ENCODE measurements at places on chromosomes 16 and 17.

GRCh38 chr17:74803388-74803930 is 27.3 kb upstream of the NAT9 start:
- DNase-seq = no peak

DNA sequence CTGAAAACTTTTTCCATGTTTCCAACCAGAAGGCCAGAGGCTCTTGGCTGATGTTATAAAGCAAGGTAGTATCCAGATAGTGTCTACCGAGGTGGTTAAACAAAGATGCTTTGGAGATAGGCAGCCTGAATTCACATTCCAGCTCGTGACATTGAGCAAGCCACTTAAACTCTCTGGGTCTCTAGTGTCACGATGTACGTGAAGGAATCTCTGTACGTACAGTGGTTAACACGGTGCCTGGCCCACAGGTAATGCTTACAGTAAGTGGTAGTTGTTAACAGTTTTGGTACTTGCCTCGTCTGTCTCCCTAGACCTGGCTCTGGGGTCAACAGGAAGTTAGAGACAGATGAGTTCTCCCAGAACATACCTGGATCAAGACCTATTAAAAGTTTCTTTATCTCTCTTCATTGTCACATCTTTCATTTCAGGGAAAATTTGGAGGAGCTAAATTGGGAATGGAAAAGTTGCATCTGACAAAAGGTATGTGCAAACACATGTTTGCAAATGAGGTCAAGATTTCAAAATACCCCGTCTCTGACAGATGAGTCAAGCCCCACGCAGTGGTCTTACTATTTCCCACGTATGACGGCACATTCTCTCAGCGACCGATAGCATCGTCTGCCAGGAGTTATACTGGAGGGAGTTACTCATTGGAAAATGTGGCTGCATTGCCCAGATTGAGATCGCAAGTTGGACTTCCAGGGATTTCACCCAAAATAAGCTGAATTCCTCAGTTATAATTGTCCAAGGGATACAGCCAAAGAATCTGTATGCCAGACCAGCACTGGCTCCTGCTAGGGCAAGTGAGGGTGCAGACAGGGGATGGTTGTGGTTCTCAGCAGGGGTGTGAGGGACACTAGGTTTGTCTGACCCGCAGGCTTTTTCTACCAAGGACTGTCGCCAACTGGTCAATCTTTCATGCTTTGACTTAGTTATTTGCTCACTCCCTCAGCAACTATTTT is 18.9 kb upstream of the MYH10 start:
- peak; percentile 84 for DNase-seq

DNA sequence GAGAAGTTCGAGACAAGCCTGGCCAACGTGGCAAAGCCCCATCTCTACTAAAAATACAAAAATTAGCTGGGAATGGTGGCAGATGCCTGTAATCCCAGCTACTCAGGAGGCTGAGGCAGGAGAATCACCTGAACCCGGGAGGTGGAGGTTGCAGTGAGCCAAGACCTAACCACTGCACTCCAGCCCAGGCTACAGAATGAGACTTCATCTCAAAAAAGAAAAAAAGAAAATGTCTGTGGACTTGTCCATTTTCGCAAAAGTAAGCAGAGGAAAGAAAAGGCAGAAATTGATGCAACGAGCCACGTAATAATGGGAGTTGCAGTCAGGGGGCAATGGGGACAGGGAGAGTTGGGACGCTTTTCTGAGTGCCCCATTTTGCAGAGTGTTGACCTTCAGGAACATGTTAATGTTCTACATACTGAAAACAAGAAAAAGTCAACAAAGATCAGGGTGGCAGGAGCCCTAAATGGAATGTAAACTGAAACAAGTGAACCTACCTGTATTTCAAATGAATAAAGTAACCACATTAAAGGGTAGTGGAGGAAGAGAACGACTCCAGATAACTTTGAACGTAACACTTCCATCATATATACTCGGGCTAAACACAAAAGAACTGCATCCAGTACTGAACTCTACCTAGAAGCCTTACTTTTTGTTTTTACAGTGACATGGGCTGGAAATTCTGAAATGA is 76.4 kb downstream of the CNGB1 start:
- DNase-seq = no peak

DNA sequence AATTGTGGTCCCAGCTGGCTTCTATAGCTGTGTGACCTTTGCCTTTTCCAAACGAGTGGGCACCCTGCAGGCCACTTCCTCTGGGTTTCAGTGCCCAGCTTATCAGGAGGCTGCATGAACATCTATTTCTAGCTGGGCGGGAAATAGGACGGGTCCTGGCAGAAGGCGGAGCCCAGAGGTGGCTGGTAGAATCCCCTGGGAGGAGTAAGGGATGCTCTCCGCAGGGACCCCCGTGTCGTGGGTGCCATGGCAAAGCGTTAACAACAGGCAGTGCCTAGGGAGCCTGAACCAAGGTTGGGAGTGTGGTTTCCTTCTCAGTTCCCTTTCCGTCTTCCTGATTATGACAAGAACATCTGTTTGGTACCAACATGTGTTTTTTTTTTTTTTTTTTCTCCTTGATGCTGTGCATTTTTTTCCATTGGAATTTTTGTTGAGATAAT is 58.2 kb downstream of the PLCG2 start:
- DNase-seq = no peak

DNA sequence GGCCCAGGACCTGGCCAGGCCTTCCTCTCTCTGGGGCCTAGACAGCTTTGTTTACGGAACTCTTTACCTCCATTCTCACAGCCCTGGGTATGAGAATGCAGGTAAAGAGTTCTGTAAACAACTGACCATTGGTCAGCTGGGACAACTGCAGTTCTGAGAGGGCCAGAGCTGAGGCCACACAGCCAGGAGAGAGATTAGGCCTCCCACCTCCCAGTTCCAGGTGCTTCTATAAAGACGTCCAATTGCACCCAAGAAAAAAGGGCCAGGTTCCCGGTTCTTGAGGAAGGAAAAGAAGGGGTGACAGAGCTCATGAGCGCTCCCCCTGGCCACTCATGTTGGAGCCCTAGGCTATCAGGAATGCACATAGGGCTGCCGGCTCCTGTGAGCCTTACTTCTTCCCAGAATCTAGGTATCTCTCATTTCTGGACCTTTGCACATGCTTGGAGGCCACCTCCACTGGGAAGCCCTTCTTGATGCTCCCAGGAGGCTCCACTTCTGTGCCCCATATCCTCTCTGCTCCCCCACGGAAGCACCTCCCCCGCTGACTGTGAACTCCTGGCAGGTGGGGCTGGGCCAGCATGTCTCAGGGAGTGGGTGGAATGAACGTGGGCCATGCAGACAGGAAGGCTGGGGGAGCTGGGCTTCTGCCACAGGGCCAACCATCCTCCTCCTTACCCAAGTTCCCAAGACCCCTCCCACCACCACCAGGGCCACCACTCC is 13.1 kb downstream of the CNGB1 start:
- DNase-seq = no peak

DNA sequence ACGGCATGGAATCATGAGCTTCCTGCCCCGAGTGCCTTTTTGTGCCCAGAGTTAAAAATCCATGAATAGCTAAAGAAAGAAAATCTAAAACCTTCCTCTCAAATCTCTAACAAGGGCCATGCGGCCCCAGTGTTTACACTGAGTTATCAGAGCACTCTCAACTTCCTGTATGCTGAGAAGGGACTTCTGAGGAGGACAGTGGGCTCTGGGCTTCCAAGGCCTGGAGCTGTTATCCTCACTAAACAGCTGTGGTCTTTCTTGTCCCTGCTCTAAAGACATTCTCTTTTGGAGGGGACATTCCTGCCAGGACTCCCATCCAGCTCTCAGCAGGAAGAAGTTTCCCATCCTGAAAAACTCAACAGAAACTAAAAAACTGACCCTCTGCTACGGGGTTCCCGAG is 135.6 kb downstream of the AATF start:
- no peak for DNase-seq

DNA sequence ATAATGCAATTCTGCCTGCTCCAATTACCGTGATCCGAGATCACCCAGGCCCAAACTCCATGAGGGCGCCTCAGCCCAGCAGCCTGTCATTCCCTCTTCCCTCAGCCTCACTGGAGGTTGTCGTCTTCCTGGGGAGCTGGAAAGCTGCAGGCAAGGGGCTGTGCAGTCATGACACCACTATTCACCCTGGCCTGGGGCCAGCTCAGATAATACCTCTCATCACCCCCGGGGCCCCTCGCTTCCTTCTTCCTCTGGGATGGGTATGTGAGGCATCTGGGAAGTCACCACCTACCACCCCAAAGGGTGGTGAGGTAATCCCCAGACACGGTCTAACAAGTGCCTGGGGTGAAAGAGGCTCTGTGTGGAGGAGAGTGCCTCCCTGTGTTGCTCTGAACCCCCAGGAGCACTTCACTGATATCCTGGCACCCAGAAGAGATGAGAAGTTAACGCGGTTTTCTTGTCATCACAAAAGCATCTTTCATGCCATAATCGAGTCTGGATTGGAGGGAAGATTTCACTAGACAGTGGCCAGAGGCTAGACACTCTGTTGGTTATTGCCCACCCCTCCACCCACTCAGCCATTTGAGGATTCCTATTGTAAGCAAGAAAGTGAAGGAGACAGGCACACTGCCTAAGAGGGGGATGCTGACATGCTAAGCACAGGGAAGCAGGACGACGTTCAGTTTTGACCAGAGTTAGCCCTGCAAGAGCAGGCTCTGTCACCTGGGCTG is 18.4 kb downstream of the CFAP20 start:
- no peak for DNase-seq

DNA sequence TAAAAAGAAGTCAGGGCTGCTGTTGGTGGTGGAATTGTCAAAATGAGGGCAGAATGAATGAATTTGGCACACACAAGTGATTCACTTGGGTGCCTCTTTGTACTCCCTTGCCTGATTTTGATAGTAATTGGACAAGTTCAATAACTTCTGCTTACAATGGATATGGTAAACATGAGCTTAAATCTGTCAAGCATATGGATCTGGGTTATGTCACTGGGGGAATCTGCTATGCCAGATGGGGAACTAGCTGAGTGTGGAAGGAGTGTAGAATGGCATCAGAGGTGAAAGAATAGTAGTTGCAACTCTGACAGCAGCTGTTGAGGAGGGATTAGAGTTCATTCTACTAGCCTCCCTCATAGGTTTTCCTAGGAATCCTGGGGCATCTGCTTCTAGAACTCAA is 724.2 kb upstream of the CDH8 start:
- no peak for DNase-seq

DNA sequence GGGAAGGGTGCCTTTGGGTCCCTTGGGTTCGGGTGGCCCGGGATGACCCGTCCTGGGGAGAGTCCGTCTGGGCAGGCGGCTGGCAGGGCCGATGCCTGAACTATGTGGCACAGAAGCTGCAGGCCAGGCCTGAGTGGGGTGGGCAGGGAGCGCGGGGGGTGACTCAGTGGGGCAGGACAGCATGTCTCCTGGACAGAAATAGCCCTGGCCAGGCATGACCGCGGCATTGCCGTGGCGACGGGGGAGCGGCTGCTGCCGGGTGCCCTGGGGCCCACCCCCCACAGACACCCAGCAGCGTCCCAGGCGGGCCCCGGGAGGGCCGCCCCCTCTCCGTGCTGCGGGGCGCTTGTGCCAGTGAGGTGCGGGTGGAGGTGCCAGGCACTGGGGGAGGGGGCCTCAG is 1.8 kb upstream of the C1QTNF8 start:
- DNase-seq = no peak

DNA sequence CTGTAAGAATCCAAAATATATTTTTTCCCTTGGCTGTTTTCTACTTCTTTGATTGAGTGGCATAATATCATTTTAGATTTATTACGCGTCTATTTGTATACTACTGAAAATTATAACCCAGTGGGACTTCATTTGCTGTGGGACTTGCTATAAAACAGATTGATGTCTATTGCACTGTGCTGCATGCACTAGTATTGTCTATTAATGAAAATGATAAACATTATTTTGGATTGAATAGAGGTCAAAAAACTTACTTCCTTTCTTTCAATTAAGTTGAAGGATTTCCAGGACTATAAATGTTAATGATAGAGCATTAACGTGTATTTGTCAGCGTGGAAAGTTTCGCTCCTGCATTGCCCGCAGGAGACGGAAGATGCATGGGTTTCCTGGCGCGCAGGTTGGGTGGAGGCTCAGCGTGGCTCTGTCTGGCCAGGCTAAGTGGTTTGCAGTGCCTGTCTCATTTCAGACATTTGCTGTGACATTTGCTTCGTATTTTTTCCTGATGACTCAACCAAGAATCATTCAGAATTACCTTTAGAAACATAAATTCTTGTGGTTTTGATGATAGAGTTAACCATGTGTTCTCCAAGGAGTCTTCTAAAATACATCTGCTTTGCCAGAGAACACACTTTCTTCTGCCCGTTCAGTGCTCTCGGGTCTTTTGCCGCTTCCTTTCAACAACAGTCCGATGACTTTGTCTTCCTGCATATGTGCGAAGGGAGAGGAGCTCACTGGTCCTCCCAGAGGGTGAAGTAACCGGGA is 216.7 kb downstream of the RPTOR start:
- DNase-seq = peak; percentile 82

GRCh38 chr17:64262198-64262999 is 661 bp downstream of the TEX2 start:
- peak; percentile 26 for DNase-seq

DNA sequence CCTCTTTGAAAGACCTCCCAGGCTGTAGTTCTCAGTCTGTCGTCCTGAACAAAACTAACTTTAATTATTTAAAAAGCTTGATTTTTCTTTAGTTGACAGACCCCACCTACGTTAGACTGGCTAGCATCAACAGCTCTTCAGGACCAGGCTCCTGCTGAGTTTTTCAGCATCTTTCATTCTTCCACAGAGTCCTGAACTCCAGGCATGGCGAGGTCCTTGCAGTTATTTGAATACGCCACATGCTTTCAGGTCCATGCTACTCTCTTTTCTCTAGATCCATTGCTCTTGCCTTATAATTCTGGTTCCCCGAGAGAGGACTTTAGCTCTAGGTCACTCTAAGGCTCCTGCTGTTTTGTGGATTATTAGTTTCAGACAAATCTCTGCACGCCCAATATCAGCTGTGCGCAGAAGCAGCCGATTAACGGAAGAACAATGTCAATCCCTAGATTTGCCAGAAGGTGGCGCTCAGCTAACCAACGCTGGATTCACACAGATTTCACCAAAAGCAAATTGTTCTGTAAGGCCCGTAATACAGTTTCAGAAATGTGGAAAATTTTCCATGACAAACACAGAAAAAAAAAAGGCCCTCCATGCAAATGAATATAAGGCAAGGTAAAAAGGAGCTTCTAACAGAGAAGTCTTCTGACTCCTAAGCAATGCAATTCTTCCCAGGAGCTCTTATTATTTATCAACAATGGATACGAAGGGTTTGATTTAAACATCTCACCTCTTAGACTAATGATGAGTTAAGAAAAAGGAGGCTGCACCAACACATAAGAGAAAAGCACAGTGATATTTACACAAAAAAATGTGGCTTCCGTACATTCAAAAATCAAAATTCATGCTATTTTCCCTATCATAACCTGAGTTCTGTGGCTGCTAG is 33.5 kb upstream of the BCO1 start:
- DNase-seq = peak; percentile 83

- DNase-seq = no peak
Observed at GRCh38 chr17:50153650-50154575, 3.4 kb upstream of the PPP1R9B start.

- DNase-seq = no peak
Observed at GRCh38 chr17:71407981-71408380, 712.8 kb upstream of the SOX9 start.

DNA sequence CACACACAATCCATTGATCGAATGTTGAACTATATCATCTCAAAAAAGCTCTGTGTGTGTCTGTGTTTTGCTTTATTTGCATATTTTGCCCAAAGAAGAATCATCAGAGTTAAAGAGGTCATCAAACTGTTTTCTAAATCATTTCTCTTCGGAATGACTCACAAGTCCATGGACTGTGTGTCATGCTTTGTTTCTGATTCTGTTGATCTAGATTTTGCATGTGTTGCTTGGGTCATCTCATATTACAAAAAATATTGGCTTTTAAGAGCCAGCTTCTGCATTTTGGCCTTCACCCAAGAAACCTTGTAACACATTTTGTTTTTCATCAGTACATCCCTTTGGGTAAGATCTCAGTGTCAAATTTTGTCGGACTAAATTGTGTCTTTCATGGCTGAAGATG is 471.2 kb upstream of the HSBP1 start:
- peak; percentile 94 for DNase-seq
